Heart left ventricle (tissue), 16 donors: ENCODE measurements at places on chromosomes 16 and 17. TPM values are rescaled to one million over a fixed set of nuclear protein-coding genes. Genes with fewer than 3 reads are reported as not detected.

Gene FBXO39
- polyA plus RNA-seq: 0.14 TPM

Gene RGS11
- polyA plus RNA-seq: 12.1 TPM

Gene SLC2A4
- 107 TPM for polyA plus RNA-seq

Gene SUPT6H
- 34.5 TPM for polyA plus RNA-seq

- DNase-seq: no peak
These were observed 114.7 kb downstream of the IRX5 start for GRCh38 chr16:55045329-55045728.

- no peak for DNase-seq
These were observed 9.4 kb downstream of the TBX4 start for GRCh38 chr17:61461586-61461966.

GRCh38 chr17:82287868-82288801 lies 14.6 kb upstream of the CSNK1D start:
- DNase-seq: peak; percentile 91
